Fibroblast of mammary gland (primary cell): ENCODE measurements at places on chromosomes 13 and 19.
A peak's percentile ranks its signal among the peaks of the same experiment; 100 is the strongest.

DNA sequence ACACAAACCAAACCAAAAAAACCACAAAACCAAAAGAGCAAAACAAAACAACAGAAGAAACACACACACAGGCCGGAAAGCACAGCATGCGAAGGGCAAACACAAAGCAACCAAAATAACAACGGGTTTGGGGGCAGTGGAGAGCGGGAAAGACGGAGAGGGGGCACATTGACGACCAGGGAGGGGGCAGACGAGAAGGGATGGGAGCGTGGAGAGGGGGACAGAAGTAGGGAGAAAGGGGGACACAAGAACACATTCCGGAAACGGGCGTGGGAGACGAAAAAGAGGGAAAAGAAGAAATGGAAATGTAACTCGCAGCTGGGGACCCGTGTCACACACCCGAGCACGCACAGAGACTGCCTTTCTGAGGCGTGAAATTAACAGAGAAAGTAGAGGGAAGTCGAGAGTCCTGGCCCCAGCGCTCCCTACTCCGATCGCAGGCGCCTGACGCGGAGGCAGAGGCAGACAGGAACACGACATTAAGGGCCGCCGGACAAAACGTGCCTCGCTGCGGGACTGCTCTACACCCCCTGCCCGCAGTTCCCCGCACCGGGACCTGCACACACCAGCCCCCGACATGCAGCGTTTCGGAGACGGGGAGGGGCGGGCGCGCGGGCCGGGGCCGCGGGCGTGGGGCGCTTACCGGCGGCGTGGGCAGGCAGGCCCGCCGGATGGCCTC lies 652 bp downstream of the POU4F1 start:
- no peak for DNase-seq

- DNase-seq = no peak
Observed at GRCh38 chr13:112893570-112894422, 75.2 kb upstream of the MCF2L start.

- peak; percentile 17 for DNase-seq
Observed at GRCh38 chr13:95154413-95154886, 146.8 kb downstream of the ABCC4 start.

GRCh38 chr19:30452931-30453330 lies 80.7 kb downstream of the ZNF536 start:
- DNase-seq = no peak

- no peak for DNase-seq
Observed at GRCh38 chr13:73857106-73857505, 277.1 kb downstream of the KLF12 start.

GRCh38 chr19:1189419-1189818 lies 15.4 kb upstream of the SBNO2 start:
- no peak for DNase-seq

- no peak for DNase-seq
Observed at GRCh38 chr19:47821460-47822020, at the start of gene CRX. Gene CRX, plus strand, starts transcription at chr19:47821937. Its CDS starts 12,507 bp downstream, at chr19:47834444.

GRCh38 chr19:33125929-33126388 lies 6.0 kb upstream of the WDR88 start:
- DNase-seq = peak; percentile 64
